Gastroesophageal sphincter (tissue), 4 donors: ENCODE measurements at places on chromosomes 5 and 9. TPM values are rescaled to one million over a fixed set of nuclear protein-coding genes. Genes with fewer than 3 reads are reported as not detected.

The SLC35A4 gene
- total RNA-seq, result 26.3 TPM

The CNTNAP3B gene
- total RNA-seq, result 42.7 TPM

The SIT1 gene
- 1.6 TPM for total RNA-seq

The CFAP157 gene
- not detected for total RNA-seq

The MAMDC2 gene
- total RNA-seq, result 145 TPM

The TMEM252 gene
- total RNA-seq, result 0.67 TPM

The THBS4 gene
- total RNA-seq, result 18.6 TPM

The TLR4 gene
- total RNA-seq, result 9.8 TPM

The ADAMTSL1 gene
- 138 TPM for total RNA-seq

The TCF7 gene
- total RNA-seq, result 0.94 TPM

The LHX3 gene
- total RNA-seq, result not detected

The RICTOR gene
- total RNA-seq, result 29.2 TPM

The FOXD4L6 gene
- not detected for total RNA-seq

The GADD45G gene
- 150 TPM for total RNA-seq

The ZDHHC11B gene
- 14.3 TPM for total RNA-seq

The KIF12 gene
- not detected for total RNA-seq

The AUH gene
- total RNA-seq, result 23.7 TPM

The LHFPL2 gene
- 40.3 TPM for total RNA-seq

The NOXA1 gene
- 4.2 TPM for total RNA-seq

The ZNF300 gene
- total RNA-seq, result 2.7 TPM

The PCDHA9 gene
- total RNA-seq, result 0.47 TPM

The MLANA gene
- not detected for total RNA-seq

The KIF4B gene
- total RNA-seq, result under 0.01 TPM

The TIMD4 gene
- total RNA-seq, result not detected

The LMX1B gene
- 0.31 TPM for total RNA-seq

The F12 gene
- total RNA-seq, result not detected

The TPRN gene
- 5.1 TPM for total RNA-seq

The FGF1 gene
- 1.6 TPM for total RNA-seq

The ZNF608 gene
- 24.4 TPM for total RNA-seq

The MSX2 gene
- 0.81 TPM for total RNA-seq

The NNT gene
- total RNA-seq, result 91.1 TPM

The CLK4 gene
- 16.1 TPM for total RNA-seq

The HMCN2 gene
- total RNA-seq, result 18.8 TPM

The LTC4S gene
- total RNA-seq, result 7.5 TPM

The NR2F1-AS1 gene
- total RNA-seq, result 21.8 TPM

The SLC46A2 gene
- total RNA-seq, result 0.27 TPM

The PELO gene
- total RNA-seq, result 49.4 TPM

The PCDHGA7 gene
- total RNA-seq, result 7.9 TPM

The FBXW11 gene
- total RNA-seq, result 88.3 TPM

The PRLR gene
- total RNA-seq, result 0.16 TPM

The SLCO6A1 gene
- not detected for total RNA-seq

The CAMK4 gene
- 0.16 TPM for total RNA-seq
